GM12865 (cell line): ENCODE measurements at places on chromosomes 2 and 18.

DNA sequence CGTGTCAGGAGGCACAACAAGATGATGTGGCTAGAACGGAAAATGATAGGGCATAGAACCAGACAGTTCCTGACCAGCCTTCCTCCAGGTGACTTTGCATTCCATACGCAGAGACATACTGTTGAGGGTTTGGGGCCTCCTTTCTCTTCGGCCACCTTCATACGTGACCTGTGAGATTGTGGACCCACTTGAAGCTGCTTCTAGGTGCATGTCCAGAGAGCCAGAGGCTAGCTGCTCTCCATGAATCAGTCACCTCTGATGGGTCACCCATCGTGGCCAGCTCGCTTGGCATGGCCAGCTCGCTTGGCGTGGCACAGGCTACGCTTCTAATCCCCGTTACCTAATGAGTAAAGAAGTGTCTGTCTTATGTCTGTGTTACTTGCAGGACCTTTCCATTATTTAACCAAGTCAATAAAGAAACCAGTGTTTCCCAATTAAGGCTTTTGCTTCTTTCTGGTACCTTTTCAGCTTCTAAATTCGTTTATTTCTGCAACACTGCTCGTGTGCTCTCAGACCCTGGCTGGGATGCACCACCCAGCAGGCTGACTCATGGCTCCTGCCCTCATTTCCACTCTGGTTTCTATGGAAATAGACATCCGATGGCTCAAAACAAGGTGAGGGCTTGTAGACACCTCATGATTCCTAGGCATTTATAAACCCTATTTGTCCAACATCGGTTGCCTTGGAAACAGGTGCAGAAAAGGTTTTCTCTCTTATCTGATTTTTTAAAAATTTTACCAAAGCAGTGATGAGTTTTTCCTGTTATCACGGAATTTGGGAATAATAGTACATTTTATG is 86.7 kb upstream of the B3GNT7 start:
- no peak for DNase-seq

DNA sequence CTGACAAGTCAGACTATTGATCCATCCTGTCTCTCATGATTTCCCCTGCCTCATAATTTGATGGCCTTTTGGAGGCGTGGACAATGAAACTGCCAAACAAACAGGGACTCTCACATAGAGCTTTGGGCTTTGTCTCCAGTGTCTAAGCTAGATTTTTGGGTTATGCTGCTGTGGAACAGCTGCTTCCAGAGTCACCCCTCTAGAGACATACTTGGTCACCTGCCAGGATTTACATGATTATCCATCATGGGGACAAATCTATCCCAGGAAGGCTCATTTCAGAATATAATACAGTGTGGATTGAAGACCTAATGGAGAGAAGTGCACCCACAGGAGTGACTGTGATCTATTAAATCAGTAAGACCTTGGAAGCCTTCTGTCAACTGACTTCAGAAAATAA is 159.6 kb downstream of the SLC8A1 start:
- DNase-seq = no peak

DNA sequence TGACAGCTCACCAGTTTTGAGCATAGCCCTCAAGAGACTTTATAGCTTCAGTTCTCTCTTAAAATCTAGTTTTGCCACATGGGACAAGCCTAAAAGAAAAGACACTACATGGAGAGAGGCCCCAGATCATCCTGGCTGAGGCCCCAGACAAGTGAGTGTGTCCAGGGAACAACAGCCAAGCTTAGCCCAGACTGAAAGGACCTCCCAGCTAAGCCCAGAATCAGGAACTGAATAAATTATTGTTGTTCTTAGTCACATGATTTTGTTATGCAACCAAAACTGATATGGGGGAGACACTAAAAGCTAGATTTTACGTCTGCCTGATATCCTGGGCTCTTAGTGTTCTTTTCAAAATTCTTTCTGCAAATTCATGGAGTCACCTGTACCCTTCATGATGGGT is 29.3 kb upstream of the LBH start:
- DNase-seq = no peak

DNA sequence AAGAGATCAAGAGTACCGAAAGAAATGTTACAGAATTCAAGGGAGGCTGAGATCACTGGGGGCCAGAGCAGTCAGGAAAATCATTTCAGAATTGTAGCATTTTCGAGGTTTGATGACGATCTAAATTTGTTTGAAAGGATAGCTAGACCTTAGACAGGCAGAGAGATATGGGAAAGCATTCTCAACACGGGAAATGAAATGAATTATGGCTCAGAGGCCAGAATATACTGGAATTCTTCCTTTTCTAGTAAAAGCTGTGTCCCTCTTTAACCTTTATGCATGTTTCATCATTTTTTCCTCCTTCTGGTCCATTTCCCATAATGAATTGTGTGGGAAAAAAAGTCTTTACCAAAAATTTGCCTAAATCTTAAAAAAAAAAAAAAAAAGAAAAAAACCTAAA is 78.8 kb downstream of the NABP1 start:
- DNase-seq = no peak

- DNase-seq = peak; percentile 76
Observed at GRCh38 chr18:36297417-36298125, at the start of gene FHOD3. FHOD3 (plus strand) TSS chr18:36297713; CDS start chr18:36297836, 123 bp downstream.

DNA sequence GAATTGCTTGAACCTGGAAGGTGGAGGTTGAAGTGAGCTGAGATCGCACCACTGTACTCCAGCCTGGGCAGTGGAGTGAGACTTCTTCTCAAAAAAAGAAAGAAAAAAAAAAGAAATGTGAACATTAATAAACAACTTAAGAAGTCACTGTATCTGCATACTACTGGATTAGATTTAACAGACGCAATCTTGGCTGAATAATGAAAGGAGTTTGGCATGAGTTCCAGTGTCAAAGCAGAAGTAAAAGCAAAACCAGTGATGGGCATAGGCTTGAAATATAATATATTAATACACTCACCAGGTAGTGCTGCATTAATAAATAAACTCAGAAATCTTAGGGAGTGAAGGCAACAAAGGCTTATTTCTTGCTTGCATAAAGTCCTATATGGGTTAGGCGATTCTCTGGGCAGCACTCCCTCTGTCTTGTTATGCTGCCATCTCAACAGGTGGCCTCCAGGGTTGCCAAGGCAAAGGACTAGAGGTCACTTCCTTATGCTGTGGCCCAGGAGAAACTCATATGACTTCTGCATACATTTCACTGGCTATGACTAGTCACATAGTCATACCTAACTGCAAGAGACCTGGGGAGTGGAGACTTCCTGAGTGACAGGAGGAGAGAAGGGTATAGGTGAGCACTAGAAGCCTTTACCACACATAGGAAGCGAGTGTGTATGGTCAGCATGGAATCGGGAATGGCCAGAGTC is 296.2 kb upstream of the SPRED2 start:
- no peak for DNase-seq

DNA sequence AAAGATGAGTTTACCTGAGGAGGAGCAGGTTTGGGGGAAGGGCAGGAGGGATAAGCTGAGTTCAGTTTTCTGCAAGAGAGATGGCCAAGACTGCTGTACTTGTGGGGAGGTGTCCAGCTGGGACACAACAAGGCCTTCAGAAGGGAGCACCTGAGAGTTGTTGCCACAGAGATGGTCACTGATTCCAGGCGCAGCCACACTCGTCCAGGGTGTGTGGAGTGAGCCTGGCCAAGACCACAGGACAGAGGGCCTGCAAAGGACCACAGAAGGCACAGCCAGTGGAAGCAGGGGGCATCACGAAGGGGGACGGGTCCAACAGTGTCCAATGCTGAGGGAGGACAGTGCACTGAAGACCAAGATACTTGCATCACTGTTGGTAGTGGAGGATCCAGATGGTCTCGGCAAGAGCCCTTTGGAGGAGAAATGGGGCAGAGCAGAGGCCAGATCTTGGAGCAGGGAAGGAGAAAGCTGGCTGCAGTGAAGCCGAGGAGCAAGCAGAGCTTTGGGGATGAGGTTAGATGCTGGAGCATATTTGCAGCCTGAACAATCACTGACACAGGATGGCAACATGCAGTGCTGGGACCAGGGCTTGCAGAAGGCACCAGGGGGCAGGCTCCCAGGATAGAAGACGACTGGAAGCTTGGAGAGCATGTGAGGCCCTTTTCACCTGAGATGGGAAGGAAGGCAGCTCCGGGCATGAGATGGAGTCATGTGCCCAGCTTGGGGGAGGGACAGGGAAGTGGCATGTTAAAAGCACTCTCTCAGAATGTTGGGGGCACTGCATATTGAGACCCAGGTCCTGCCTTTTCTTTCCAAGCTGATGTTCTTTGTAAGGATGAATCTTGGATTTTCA is 214.0 kb downstream of the CYP26B1 start:
- DNase-seq = no peak

- no peak for DNase-seq
Observed at GRCh38 chr2:7077660-7078267, 160.6 kb downstream of the RNF144A start.

GRCh38 chr2:239198221-239198620 is 202.6 kb downstream of the HDAC4 start:
- no peak for DNase-seq

DNA sequence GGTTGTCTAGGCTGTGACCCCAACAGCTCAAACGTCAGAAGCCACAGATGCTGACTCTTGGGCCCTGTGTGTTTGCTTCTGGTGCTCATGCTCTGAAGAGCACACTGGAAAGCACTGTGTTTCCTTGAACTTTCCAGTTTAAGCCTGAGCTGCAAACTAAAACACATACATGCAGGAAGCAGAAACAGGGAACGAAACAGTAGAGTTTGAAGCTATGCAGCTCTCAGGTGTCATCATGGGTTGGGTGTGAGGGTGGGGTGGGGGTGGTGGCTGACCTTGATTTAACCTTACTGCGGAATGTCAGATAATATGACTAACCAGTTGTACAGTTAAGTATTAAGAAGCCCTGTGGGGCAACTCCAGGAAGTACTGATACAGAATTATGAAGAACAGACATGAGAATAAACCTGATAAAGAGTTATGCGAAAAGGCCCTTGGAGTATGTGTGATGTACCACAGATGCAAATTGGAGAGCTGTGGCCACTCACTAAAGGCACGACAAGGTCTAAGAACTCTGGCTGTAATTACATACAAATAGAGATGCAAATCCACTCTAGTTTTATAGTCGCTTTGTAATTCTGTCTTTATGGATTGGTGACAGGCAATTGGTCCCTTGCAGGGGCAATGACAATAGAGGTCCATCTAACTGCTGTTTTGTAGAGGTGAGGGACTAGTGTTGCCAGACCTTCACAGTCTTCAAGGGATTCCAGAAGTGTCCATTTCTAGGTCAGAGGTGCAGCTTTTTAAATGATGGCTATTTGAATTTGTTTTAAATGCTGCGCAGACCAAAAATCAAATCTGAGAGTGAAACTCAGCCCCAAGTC is 273.1 kb downstream of the NAPG start:
- DNase-seq = peak; percentile 52

DNA sequence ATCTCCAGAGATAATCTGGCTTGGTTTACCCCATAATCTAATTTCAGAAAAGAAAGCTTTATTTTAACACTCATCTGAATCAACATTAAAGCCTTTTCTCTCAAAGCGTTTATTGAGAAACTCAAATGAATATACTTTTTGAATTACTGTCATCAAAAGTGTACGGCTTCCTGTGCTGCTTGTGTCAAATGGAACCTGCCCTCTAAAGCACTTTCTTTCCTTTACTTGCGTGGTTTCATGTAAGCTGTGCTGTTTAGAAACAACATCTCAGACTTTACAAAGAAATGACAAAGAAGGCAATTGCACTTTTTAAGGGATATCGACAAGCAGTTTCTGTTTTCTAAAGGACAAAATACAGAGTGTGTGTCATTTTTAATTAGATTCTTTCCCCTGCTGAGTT is 35.1 kb downstream of the CYBRD1 start:
- peak; percentile 28 for DNase-seq

DNA sequence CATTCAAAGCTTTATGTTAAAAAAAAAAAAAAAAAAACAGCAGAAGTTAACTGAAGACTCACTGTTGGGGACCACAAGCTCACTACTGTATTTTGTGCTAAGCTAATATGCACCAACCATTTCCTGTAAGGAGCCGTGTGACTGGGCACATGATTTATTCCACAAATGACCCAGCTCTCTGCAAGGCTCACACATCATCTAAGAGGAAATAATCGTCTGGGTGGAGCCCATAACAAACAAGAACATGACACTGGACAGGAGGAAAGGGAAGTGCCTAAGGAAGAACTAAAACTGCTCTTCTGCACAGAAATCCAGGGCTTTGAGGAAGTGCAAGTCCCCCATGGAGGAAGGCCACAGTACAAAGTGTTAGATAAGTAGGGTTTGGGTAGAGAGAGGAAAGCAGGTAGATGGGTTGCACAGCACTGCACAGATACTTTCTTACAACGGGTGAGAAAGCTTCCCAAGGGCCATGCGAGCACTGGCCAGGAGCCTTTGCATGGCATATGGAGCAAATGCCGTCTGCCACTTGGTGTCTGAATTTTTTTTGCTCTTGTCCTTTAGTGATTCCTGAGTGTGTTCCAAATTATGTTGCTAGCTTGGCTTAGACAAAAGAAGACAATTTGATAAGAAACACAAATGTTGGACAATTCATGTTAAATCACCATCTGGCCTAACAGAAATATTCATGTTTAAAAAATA is 24.4 kb downstream of the NFE2L2 start:
- DNase-seq = peak; percentile 67

DNA sequence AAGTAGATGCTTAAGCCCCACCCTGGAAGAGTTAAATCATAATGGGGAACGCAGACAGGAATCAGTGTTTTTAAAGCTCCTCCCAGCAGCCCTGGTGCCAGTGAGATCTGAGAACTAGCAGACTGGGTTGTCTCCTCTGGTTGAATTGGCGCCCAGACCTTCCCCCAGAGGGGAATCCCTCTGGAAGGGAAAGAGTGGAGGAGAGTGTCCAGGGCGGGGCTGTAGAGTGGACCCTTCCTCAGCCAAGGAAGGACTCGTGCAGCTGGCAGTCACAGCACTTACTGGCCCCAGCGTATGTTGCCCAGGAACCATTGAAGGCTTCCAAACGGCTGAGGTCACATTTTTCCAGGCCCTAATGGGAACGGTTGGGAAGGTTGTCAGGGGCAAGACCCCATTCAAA is 62.5 kb downstream of the TGOLN2 start:
- no peak for DNase-seq

DNA sequence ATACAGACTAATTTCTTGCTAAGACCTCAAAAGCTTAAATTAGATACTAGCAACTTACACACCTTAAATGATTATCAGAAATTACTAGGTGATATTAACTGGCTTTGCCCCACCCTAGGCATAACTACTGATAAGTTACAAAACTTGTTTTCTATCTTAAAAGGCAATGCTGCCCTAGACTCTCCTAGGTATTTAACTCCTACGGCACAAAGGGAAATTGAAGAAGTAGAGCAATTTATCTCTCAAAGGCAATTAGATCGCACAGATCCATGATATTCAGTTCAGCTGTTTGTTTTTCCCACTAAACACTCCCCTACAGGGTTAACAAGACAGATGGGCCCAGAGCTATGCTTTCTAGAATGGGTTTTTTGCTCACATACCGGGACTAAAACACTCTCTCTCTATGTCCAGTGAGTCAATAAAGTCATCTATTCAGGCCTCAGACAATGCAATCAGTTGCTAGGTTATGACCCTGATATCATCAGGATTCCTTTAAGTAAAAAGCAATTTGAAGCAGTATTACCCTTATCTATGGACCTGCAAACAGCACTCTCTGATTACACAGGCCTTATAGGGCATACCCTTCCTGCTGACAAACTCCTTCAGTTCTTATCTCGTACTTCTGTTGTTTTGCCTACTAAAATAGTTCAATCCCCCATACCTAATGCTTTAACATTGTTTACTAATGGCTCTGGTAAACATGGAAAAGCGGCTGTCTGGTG is 14.3 kb downstream of the MAP3K2 start:
- DNase-seq = no peak
